Neural progenitor cell (in vitro differentiated cells): ENCODE measurements at places on chromosomes 6 and 20. TPM values are rescaled to one million over a fixed set of nuclear protein-coding genes. Genes with fewer than 3 reads are reported as not detected.

DNA sequence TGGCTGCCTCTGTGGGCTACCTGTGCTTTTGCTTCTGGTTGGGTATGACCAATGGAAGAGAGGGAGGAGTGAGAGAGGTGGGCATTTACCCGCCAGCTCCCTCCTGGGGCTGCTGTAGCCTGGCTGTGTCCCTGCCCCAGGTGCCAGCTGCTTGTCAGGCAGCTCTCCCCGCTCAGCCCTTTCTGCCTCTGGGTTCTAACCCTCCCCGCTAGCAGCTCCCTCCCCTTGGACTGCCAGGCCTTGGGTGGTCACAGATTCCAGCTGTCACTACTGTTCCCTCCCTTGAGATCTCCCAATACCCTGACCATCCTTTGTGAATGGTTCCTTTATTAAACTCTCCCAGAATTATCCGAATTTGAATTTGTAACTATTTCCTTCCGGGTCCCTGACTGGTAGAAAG lies 95.5 kb upstream of the RNF24 start:
- no peak for DNase-seq

CASS4 gene
- 0.09 TPM in 1 of 2 replicates, not detected in the other for total RNA-seq

- DNase-seq, result no peak
Observed at GRCh38 chr6:160979061-160979708, 12.4 kb upstream of the MAP3K4 start.

GRCh38 chr6:106617302-106617701 lies 12.0 kb downstream of the RTN4IP1 start:
- DNase-seq, result no peak

DNA sequence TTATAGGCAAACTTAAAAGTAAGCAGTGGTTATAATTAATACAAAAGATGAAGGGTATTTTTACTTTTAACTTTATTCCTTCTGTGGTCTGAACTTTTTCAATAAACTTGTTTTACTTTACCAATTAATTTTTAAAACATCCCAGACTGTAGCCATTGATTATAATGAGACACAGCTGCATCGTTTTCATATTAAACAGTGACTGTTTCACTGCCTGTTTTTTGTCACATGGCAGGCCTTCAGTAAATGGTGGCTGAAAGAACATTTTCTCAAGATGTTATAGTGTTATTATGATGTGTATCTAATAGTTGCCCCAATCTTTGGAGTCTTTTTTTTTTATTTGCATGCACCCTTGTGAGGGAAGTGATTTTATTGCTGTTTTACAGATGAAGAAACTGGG lies 95.1 kb downstream of the PLCB4 start:
- DNase-seq, result no peak

DNA sequence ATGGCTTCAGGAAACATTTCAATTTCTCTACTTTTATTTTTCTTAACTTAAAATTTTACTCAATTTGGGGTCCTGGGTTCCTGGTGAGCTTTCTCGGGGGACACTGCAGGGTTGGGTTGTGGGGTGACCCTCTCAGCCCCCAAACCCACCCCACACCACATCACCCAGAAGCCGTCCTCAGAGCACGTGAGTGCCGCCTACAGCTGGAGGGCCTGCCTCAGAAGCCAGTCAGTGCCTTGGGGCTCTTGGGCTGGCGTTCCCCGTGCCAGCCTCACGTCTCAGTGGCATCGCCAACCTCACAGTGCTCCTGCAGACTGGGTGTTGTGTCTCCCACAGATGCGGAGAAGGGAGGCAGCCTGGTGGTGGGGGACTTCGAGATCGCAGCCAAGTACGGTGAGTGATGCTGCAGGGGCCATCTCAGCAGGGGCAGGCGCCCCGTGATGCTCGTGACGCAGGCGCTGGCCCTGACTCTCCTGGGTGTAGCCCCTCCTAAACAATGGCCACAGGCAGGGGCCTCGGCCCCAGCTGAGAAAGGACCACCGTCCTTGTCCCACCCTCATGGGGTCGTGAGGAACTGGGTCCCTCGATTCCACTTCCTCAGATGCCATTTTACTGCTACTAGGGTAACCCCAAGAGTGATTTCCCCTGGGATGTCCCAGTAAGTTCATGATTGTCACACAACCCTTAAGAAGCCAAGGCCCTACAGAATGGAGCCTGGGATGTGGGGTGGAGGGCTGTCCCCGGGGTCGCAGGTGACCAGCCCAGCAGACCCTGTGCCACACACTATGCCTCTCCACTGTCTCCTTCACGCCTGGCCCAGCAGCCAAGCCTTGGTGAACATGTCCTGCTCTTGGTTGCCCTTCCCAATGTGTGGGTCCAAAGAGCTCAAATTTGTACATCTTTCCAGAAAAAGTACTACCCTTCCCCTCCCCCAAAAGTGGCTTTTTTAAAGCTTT lies 23.8 kb upstream of the PYGB start:
- DNase-seq, result no peak

DNA sequence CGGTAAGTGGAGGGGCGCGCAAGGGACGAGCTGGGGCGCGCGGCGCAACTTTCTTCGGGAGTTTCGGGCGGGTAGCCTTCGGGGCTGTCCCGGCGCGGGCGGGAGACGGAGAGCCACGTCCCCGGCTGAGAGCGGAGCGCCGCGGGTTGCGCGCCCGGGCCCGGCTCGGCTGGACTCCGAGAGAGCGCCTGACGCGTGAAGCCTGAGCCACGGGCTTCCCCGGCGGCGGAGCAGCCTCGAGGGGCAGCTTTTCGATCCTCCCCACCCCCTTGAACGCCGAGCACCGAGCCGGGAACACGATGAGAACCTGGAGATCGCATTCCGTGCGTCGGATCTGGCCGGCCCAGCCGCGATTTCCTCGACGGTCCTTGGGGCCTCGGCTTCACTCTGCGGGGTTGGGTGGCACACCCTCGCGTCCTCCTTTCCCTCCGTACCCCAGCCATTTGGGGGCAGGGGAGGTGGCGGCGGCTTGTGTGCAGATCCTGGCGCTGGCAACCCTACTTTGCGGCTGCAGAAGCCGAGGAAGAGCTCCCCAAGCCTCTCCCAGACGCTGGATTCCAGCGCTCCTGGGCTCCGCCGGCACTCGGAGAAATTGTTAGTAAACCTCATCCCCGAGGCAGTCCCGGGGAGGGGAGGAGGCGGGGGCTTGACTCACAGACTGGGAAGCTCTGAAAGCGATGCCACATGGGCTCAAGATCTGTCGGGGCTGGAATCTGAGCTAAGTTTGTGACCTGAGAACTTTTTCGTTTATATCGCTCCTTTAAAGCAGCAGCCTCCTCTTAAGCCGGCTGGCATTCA lies 572 bp downstream of the DSE start:
- peak; percentile 91 for DNase-seq

MCCD1 gene
- total RNA-seq, result not detected in 2 replicates

PNISR gene
- total RNA-seq, result 266 and 498 TPM in 2 replicates

DSP gene
- 38.3 and 38.7 TPM in 2 replicates for total RNA-seq

DNA sequence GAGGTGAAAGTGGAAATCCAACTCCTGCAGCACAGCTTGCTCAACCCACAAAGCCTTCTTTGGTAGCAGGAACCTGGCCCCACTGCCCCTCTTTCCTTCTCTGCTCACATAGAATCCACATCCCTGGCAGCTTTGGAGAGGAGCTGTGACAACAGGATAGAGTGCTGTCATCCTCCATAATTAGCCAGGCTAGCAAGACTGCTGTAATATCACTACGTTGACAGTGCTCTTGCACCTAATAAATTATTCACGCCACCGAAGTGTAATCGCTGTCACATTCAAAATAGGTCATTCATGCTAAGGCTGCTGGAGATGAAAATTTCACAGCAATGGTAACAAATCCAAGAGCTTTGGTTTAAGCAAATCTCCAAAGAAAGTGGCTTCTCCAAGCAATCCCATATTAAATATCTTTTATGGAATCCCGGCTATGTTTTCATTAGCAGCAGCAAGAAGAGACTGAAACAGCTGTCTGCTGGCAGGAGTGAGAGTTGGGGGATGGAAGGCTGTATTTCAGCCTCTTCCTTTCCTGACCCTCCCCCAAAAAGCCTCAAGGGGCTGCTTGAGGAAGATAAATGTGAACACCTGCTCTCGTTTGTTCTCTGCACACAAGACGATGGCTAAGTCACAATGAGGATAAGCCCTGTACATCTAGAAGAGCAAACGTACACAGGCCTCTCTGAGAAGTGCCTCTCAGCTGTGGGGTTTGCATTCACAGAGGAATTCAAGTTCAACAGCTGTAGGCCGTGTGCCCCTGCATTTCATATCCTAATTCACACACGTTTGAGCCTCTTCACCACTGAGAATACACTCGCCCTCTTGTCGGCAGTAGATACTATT lies 16.5 kb downstream of the RIPOR2 start:
- DNase-seq, result no peak

- no peak for DNase-seq
Observed at GRCh38 chr6:14354919-14355572, 237.5 kb downstream of the CD83 start.

THBS2 gene
- 0.09 and 0.13 TPM in 2 replicates for total RNA-seq

DNA sequence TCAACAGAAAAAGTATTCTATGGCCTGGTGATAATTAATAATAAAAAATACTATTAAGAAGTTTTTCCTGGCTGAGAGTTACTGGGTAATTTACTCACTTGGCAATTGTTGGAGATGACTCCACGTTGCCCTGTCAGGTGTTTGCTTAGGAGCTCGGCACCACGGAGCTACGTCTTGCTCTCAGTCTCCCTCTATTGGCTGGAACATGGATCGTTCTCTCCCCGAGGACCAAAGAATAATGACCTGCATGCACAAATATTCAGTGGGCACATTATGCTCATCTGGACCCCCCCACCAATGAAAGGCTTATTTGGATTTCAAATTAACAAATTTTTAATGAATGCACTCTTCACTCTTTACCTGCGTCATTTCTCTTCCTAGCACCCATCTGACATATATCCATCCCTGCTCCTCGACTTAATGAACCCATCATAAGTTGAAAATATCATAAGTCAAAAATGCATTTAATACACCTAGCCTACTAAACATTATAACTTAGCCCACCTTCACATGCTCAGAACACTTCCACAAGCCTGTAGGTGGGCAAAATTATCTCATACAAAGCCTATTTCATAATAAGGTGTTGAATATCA lies 71.0 kb upstream of the CD83 start:
- peak; percentile 68 for DNase-seq

DNA sequence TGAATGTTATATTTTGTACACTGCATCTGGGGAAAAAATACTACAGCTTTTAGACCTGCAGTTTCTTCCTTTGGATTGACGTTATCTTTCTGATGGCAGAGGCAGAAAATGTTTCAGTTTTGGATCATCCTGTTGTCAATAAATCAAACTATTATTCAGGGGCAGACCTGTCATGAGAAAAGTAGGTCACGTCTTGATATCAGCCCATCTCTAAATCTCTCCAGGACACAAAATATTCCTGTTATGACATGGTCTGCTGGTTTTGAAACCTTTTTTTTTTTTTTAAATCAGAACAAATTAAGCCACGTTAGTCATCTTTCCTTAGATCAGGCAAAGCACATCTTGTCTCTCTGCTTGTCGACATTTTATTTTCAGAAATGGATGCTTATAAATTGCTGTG lies 24.0 kb downstream of the IL20RA start:
- DNase-seq, result no peak

CDC5L gene
- total RNA-seq, result 37.9 and 53.6 TPM in 2 replicates

- no peak for DNase-seq
Observed at GRCh38 chr20:396619-397431, 11.3 kb upstream of the RBCK1 start.

DNA sequence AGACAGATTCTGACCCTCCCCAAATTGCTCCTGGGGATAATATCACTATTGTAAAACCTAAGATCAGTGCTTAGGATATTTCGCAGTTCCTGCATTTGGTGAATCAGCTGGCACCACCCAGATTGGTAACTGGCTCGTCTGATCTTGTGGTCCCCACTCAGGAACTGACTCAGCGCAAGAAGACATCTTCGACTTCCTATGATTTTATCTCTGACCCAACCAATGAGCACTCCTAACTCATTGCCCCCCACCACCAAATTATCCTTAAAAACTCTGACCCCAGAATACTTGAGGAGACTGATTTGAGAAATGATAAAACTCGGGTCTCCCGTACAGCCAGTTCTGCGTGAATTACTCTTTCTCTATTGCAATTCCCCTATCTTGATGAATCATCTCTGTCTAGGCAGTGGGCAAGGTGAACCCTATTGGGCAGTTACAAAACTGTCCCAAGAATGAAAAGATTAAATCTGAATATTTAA lies 55.7 kb upstream of the PRND start:
- DNase-seq, result no peak

MICA gene
- total RNA-seq, result 15.0 and 21.4 TPM in 2 replicates

DNA sequence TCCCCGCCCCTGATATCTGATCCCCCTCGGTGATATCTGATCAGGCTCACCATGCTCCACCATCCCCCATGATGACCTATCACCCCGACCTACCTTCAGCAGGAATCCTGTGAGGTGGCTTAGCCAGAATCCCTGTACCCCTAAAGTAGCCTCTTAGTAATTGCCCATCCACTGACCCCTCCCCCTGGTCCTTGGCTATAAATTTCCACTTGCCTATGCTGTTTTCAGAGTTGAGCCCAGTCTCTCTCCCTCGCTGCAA lies 177.5 kb upstream of the GGTLC1 start:
- no peak for DNase-seq

GRCh38 chr6:109359248-109359647 lies 23.0 kb downstream of the CD164 start:
- DNase-seq, result no peak

DNA sequence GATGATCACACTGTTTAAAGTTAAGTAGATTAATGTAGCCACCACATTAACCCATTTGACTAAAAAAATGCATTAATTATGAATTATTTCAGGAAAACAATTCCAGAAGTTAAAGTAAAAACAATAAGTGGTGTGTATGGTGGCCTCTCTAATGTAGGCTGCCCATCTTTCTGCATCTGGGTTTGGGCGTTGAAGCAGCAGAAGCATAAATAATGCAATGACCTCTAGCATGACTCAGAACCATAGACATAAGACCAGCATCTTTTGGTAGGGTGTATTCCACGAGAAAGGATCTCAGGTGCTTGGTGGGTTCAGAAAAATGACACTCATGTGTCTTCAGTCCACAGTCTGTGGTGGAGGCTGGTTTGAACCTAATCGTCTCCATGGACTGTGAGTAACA lies 18.6 kb upstream of the NKAIN2 start:
- DNase-seq, result no peak

- DNase-seq, result no peak
Observed at GRCh38 chr20:6944292-6944691, 176.8 kb downstream of the BMP2 start.

CLPSL1 gene
- total RNA-seq, result not detected in 2 replicates

- no peak for DNase-seq
Observed at GRCh38 chr20:25321262-25321831, 69.3 kb downstream of the ABHD12 start.

DNA sequence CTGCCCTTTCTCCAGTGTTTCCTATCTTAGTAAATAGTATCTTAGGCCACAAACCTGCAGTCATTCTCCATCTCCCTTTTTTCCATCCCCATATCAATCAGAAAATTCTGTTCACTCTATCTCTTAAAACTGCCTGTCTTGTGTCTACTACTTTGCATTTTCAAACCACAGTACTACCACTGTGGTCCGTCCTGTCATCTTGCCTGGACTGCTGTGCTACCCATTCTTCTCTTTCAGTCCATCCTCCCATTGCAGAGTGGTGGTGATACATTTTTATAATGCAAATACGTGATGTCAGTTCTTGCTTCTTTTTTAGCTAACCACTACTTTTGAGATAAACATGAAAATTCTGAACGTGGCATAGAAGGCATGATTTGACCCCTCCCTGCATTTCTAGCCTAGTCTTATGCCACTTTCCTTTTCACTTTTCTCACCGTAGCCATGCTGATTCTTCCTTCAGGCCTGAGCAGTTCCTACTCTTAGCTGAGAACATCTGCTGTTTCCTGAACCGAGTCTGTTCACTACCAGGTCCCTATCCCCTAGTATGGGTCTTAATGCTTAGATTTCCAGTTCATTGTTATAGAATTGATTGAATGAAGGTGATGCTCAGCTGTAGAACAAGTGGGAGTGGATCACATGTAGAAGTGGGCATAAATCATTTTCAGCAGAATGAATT lies 13.8 kb downstream of the TBPL1 start:
- DNase-seq, result no peak

GRCh38 chr6:30570740-30571074 lies 535 bp upstream of the ABCF1 start:
- peak; percentile 11 for DNase-seq
